Activated CD8-positive, alpha-beta memory T cell treated with anti-CD3 and anti-CD28 coated beads for 4 hours (primary cell): ENCODE measurements at places on chromosomes 7 and 10.

- DNase-seq: no peak
Measured at GRCh38 chr7:102040569-102040968, 223.1 kb downstream of the CUX1 start.

DNA sequence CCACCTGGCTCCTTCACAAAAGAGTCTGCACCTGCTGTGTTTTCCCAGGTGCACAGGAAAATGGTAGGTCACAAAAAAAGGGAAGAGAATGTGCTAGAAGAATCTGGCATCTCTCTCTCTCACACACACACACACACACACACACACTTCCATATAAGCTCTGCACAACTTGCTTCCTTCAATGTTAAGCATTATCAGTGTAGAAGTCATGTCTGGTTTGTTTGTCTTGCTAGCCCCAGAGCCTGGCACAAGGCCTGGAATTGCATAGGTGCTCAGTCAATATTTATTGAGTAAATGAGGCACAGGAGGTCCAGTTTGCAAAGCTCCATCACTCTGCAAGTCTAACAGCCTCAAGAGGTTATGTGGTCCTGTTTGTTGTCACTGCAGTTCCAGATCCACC is 867.3 kb upstream of the AUTS2 start:
- DNase-seq: no peak

DNA sequence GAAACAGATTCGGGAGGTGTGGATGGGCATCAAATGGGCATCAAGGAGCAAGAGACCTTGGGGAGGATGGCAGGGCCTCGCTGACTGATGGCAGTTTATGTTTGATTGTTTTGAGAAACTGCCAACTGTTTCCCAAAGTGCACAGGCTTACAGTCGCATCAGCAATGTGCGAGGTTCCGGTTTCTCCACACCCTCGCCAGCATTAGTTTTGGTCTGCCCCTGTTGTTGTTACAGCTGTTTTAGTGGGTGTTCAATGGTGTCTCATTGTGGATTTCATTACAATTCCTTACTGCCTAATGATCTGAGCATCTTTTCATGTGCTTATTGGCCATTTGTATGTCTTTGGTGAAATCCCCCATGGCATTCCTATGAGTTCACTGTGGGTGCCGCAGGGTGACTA is 24.4 kb downstream of the AKR1E2 start:
- no peak for DNase-seq

- no peak for DNase-seq
Measured at GRCh38 chr10:96705134-96705533, 15.2 kb downstream of the PIK3AP1 start.

- no peak for DNase-seq
Measured at GRCh38 chr7:109235316-109235715, 665.6 kb downstream of the DNAJB9 start.

DNA sequence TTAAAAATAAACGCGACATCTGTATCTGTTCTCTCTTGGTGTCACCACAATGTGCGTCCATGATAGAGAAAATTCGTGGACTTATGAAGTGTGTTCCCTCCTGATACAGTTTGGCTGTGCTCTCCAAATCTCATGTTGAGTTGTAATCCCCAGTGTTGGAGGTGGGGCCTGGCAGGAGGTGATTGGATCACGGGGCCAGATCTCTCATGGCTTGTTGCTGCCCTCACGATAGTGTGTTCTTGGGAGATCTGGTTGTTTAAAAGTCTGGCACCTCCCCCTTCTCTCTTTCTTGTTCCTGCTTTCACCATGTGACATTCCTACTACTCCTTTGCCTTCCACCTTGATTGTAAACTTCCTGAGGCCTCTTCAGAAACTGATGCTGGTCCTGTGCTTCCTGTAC is 229.4 kb upstream of the MYO3A start:
- no peak for DNase-seq

GRCh38 chr10:126175641-126176262 is 212.5 kb downstream of the ADAM12 start:
- no peak for DNase-seq

GRCh38 chr10:86342111-86342863 is 24.3 kb downstream of the GRID1 start:
- DNase-seq: no peak

DNA sequence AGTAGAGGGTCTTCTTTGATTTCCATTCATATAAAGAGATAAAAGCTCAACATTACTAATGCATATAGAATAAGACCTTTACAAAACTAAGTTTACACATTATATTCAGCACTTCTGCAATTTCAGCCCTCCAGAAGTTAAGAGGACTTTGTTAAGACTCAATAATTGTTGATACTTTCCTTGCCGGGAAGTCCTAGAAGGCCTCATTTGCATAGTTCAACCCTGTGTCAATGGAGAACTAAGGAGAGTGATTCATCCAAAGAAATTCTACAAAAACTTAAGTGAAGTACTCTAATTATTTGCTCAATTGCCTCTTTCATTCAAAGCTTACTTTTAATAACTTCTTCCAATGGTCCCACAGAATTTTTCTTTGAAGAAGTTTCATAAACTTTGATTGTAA is 1060.3 kb upstream of the CELF2 start:
- DNase-seq: no peak

DNA sequence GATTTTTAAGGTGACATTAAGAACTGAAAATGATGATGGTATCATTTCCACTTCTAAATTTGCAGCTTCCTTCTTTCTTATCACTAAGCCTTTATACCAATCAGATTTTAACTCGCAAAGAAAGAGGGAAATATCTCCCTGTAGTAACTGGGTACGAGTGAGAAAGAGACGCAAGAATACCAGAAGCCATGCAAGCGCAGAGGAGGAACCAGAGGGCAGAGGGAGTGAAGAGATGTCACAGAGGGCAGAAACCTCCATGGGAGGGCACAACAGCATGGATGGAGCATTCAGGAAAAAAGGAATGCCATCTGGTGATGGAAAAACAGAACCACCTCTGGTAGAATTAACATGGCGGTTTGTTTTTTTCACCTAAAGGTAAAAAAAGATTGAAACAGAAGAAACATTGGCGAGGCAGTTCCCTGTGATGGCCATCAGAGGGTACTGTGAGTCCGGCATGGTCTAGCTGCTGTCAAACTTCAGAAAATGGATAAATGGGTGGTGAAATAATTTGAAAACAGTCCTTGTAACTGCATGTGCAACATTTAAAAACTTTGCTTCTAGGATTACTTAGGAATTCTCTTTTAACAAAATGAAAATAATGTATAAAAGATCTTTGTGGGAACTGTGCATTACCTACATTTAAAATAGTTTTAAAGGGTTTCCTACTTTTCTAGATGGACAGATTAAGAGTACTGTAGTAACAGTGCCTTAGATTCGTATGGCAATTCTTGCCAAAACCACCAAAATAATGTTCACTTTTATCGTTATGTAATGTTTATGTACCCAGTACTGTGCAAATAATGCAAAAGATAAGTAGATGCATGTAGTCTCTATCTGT is 91.8 kb downstream of the ARHGAP12 start:
- DNase-seq: no peak

DNA sequence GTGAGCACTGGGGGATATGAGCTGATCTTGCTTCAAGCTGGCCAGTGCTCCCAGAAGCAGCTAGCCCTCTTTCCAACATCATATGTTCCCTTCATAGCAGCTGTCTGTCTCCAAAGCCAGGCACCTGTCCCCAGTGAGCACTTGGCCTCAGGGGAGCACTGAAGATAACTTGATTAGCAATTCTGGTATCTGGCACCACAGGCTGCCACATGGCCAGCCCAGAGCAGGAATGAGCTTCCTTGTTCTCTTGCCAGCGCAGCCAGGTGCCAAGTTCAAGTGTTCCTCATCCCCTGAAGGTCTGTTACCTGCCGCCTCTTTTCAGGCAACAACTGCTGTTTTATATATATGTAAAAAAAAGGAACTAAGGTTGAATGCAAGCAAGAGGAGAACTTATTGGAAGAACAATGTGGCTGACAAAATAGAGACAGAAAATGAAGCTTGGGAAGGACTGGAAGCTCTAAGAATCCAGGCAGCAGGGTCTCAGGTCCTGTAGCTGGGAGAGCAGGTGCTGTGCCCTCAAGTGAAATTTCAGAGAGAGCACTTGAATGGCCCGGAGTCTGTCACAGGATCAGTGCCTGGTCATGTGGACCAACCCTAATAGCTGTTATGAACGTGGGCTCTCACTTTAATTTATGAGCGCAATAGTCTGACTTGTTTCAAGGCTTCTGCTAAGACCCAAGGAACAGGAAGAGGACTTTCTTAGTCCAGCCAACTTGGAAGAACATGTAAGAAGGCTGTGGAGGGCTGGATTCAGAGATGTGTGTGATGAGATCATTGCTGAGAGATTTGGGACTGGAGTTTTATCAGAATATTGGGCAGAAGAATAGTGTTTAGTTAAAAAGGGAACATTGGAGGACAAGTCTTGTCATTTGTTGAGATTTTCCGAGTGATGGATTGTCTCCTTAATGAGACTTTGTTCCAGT is 267.2 kb downstream of the GLRX3 start:
- no peak for DNase-seq

GRCh38 chr10:96878057-96878456 is 46.0 kb downstream of the LCOR start:
- no peak for DNase-seq

GRCh38 chr7:131331806-131332205 is 4.1 kb downstream of the MKLN1 start:
- no peak for DNase-seq

GRCh38 chr10:103808780-103809179 is 46.6 kb downstream of the SH3PXD2A start:
- DNase-seq: no peak

GRCh38 chr10:69807122-69807521 is 5.4 kb downstream of the COL13A1 start:
- DNase-seq: no peak

DNA sequence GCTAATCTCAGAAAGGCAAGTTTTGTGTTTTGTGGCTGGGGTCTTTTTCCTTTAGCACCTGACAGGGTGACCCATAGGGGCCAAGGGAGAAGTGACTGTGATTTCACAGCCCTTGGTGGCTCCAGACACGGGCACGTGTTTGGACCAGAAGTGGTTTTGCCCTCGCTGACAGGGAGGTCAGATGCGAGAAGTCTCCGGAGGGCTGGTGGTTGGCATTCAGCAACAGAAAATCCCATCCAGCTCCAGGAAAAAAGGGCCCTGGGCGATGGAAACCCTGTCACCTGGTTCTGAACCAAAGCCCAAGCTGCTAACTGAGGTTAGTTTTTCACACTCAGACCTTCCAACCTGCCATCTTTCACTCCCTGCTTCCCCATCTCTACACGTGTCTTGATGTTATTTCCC is 272.9 kb downstream of the TRIL start:
- no peak for DNase-seq

DNA sequence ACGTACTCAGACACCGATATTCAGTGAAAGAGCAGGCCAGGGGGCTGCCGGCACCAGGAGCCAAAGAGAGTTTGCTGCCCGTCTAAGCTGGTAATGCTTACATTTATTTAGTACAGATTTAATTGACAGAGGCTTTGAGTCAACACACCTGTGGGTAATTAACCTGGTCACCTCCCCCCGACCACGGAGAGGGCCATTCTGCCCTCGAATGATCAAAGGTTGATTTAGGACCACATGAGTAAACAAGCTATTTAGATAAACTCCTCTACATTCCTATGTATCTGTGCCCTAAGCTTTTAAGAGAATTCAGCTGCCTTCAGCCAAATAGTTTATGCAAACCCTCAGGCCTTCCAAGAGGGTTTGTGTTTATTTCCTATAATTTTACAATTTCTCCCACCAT is 164.8 kb downstream of the IPMK start:
- no peak for DNase-seq

DNA sequence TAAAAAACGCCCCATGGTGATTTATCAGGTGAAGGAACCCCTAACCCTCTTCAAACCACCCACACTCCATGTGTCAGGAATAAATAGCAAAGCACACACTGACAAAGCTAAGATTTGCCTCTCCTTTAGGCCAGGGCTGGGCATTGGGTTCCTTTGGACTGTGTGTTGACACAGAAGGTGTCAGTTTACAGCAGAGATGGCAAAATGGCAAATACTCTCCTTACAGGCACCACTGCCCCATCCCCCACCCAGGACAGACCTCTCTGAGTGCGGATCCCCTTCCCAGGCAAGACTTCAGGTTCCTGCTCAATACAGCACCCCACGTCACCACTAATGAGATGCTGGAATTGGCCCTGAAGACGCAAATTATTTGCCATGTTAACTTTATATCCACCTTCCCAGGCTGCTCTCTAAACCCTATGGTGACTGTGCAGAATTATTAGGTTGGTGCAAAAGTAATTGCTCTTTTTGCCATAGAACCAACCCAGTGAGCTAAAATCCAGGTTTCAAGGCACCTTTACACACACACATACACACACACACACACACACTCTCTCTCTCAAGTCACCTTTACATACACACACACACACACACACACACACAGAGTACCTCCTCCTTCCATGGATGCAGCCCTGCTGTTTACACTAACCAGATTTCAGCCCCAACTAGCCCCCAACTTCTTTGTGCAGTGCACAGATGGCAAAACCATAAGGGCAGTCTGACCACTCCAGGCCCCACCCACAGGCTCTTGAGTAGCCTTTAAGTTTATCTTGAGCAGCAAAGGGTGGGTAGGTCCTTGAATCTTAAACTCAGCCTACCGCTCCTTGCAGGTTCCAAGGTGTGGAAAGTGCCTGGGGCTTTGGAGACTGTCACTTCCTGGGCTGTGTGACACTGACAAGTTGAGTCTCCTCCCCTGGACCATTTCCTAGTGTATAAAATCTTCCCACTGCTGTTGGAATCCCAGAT is 4.0 kb upstream of the ZCCHC24 start:
- no peak for DNase-seq

DNA sequence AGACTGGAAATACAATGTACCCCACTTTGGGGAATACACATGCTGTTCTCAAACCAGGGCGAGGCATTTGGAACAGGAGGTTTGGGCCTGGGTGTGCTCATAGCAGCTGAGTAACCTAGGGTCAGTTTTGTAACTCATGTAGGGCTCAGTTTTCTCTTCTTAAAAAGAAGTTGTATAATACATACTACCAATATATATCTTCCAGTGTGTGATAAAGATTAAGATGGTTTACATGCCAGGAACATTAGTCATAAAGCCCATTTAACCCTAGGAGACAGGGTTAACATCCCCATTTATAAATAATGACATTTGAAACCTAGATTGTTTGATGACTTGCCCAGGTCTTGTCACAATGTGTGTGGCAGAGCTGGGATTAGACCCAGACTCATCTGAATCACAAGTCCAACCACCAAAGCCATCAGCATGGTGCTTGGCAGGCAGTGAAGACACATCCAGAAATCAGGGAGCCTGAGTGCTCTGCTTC is 6.0 kb downstream of the AKR1B10 start:
- no peak for DNase-seq

DNA sequence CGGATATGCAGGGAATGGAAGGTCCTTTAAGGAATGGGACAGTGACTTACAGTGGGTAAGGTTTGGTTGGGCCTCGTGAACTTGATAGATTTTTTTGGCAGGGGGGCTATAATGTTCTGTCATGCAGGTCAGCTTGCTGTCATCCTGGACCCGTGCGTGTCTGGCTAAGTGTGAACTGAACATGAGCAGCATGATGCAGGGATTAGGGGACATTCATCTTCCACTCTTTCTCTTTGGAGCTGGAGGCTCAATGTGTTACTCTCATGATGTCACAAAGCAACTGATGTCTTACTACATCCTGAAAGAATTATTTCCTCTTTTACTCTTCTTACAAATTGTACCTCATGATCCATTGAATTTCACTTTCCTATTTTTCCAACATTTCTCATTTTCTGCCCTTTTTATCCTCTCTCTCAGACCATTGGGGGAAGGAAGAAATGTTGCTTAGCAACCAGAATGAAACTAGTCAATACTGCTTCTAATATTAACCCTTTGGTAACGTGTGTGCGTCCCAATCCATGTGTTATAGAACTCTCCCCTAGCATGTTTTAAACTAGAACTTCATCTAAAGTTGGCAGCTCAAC is 549.1 kb downstream of the LRMDA start:
- DNase-seq: no peak
